ENCODE measurements at places on chromosomes 7 and 10.

- no peak for ATAC-seq
Observed at GRCh38 chr10:62224606-62225005, 44.0 kb downstream of the RTKN2 start.

- ATAC-seq = no peak
Observed at GRCh38 chr7:34497153-34497777, 160.8 kb upstream of the NPSR1 start.

DNA sequence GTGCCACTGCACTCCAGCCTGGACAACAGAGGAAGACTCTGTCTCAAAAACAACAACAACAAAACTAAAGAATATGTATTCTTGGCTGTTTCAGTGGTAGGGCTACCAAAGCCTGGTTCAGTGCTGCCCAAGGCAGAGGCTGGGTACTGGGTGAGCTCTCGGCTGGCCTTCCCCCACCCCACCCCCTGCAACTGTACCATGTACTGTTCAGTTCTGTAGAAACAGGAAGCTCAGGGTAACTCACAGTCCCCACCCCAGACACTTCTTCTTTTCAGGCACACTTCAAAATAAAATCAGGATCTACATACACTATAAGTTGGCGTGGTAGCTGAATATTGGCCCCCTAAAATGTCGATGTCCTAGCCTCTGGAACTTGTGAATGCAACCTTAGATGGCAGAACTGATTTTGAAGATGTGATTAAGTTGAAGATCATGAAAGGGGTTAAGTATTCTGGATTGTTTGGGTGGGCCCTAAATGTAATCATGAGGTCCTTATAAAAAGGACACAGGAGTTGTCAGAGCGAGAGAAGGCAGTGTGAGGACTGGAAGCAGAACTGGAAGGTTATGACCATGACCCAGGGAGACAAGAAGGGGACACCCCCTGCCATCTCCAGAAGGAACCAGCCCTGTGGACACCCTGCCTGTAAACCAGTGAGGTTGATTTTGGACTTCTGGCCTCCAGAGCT lies 31.2 kb downstream of the TBXAS1 start:
- no peak for ATAC-seq

DNA sequence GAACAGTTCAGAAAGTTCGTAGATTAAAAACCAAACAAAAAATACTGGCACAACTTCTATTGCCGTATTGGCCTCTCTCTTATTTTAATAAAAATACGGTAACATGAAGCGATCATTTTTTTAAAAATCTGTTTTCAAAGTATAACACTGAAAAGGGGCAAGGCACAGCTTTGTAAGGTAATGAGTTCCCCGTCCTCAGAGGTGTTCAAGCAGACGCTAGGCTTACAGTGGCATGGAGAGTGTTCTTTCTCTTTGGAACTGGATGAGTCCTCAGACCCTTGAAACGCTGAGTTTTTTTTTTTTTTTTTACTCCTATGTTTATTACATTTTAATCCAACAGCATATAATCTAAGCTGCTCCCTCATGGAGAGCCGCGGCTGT lies 7.8 kb downstream of the EN2 start:
- ATAC-seq = no peak

GRCh38 chr7:158588878-158589442 lies 1.3 kb upstream of the PTPRN2 start:
- no peak for ATAC-seq

DNA sequence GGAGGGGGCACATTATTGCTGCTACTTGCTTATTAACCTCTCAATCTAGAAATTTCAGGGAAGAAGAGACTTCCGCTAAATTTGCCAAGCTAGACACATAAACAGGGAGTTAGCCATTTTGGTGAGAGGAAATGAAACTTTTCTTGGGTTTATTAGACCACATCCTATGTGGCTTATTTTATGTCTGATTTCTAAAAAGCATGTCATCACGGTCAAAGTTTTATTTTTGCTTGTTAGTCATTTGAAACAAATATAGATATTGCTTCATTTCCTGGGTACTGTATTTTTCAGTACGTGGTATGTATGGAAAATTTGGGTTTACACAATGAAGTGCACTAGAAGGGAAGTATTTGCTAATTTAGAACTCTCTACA lies 144.1 kb downstream of the TCF7L2 start:
- no peak for ATAC-seq

- ATAC-seq = no peak
Observed at GRCh38 chr7:85681241-85681640, 494.4 kb upstream of the SEMA3D start.

DNA sequence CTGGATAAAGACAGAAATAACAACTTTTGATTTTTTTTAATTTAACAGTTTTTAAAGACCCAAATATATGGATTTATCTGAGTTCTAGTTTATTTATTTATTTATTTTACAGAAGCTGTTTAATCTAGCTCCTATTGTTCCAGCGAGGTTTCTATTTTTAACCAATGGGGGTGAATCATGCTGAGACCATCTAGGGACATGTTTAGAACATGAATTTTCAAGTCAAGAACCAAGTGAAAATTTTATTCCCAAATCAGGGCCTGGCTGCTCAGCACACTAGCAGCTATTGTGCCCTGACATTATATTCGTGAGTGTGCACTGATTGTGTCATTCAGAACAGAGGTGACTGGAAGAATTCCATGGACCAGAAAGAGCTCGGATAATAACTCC lies 24.6 kb upstream of the MPP7 start:
- ATAC-seq = no peak

DNA sequence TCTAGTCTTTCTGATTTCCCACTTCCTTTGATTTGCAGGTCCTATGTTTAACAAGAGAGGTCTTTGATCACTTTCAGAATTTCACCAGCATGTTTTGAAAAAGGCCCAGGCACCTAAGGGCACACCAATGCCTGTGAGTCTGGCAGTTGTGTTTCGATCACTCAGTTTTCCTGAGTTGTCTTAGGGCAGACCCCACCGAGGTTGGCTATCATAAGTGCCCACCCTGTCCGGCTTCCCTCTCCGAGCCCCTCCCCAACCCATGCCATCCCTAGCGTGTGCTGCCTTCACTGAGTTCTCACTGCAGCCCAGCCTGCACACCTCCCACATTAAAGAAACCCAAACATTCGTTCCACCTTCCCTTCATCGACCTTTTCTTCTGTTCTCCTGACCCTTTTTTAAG lies 257.9 kb downstream of the GRID1 start:
- ATAC-seq = no peak

DNA sequence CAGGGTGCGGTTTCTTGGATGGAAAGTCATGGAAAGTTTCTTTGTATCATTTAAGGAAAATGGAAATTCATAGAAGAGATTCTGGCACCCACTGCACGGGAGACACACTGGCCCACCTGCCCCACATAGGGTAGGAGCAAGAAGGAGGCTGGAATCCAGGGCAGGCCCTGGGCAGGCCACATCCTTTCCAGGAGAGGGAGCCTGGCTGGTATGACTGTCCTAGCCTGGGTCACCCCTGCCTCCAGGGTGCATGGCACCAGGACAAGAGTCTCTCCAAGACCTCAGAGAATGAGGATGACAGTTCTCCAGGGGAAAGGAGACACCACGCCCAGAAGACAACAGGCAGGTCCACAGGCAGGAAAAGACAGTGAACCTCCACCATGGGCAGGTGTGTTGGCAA lies 297.2 kb downstream of the TCERG1L start:
- no peak for ATAC-seq

DNA sequence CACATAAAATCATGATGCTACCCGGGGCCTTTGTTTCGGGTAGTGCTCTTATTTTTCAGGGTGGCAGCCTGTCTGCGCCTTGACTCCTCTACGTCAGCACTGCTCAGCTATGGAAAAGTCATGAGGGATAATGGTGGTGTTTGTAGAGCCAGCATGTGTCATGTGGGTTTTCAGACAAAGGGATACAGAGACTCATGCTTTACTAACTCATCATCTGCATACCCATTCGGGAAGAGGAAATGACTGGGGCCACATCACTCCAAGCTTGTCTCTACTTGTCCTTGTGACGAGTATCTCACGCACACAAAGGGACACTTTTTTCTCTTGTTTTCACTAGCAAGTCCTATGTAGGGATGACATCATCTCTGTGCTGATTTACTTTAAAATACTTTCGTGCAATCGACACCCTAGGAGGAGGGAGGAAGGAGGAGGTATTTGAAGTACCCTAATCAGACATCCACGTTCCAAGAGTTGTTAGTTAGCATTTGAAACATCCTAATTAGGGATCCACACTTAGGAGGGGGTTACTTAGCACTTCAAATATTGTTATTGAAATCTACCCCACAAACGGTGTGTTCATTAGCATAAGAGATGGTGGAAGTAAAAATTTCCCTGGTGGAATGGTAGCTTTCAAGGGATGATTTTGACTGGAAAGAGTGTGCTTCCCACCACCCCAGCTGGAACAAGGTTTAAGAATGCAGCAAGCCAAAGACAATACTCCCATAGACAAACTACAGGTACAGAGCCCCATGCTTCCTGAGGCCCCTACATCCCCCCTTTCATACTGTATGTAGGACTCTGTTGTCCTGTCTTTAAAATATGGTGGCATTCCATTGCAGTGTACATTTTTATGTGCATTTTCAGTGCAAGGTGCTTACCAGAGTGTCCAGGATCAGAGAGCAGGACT lies 52.0 kb downstream of the THNSL1 start:
- peak; percentile 96 for ATAC-seq

- ATAC-seq = no peak
Observed at GRCh38 chr10:7813481-7813880, 4.8 kb upstream of the TAF3 start.

DNA sequence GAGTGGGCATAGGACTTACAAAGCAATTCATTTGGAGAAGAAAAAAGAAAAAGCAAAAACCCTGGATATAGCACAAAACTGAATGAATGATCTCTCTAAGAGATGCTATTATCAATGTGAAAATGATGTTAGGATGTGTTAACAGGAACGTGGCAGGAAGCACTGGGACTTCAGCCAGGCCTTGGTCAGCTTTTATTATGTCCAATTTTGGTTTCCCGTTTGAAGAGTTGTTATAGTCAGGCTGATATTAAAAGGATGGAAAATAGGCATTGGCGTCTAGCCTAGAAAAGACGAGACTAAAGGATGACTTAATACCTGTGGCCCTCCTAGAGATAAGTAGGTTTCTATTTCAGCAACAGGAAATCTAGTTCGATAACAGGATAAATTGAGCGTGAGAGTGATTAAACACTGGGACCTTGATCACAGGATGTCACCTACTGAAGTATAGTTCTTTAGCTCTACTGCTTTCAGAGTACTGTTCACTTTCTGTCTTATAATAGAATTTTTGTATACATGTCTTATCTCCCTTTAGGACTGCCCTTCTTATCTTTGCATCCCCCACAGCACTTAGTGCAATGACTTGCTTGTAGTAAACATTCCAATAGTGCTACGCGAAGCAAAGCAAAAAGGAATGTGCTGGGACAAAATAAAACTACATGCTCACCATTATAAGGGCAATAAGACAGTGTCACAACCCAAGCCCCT lies 99.8 kb upstream of the AGBL3 start:
- ATAC-seq = peak; percentile 5

- no peak for ATAC-seq
Observed at GRCh38 chr7:46355331-46355730, 434.3 kb upstream of the IGFBP3 start.

DNA sequence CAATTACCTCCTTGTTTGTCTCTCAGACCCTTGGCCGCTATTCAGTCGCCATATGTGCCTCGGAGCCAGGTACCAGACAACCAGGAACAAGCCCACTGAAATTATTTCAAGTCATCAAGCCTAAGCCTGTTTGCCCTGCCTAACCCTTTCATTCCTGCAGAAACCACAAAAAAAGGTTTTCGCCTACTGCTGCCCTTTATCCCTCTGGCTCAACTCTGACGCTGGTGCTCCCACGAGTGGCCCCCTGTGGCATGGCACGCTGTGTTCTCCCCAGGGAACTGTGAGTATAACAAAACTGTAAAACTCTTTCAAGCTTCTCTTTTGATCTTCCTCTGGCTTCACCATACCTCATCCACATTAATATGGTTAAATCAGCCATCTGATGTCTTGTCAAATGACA lies 215.7 kb upstream of the CDC14C start:
- no peak for ATAC-seq

- ATAC-seq = no peak
Observed at GRCh38 chr10:14534152-14534551, 203.4 kb upstream of the FRMD4A start.

- no peak for ATAC-seq
Observed at GRCh38 chr7:50362712-50363282, 58.3 kb downstream of the IKZF1 start.
